ENCODE measurements at places on chromosomes 6 and 20.

- no peak for DNase-seq
Observed at GRCh38 chr6:7106215-7106751, 1.5 kb upstream of the RREB1 start.

GRCh38 chr6:5280920-5281319, 19.6 kb downstream of the FARS2 start:
- DNase-seq: no peak

GRCh38 chr20:33351696-33352095, 49.6 kb downstream of the CDK5RAP1 start:
- DNase-seq: no peak

GRCh38 chr6:34414999-34415858, 10.6 kb downstream of the RPS10 start:
- no peak for DNase-seq

DNA sequence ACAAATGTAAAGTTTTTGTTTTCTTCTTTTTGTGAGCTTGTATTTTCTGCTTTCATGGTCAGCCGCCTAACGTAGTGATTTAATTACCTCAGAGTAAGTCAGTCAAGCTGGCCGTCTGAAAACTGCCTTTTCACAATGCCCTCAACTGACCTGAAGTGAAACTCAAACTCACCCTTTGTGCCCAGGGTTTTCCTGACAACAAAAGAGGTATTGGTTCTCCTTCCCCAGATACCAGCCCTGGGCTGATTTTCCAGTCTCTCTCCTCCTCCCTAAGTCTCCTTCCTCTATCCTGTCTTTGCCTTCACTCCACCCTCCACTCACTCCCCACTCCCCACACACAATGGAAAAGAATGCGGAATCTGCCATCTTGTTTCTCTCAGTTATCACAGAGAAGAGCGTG, 184.5 kb upstream of the HEY2 start:
- no peak for DNase-seq
